Activated CD8-positive, alpha-beta memory T cell treated with anti-CD3 and anti-CD28 coated beads for 1 hour (primary cell): ENCODE measurements at places on chromosomes 7 and 10.

DNA sequence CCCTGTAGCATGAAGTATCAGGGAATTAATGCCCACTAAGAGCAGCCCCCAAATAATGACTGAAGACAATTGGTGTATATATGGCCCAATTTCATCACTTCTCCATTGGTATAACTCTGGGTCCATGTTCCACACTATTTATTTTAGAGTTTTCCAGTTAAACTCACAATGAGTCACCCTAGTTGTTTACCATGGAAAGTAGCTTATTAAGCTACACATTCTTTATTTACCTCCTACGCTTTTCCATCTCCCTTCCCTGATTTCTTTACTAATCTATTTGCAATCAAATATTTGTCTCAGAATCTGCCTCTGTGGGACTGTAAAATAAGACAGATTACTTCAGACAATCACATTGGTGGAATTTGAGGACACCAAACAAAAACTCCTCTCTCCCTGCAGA lies 655.6 kb downstream of the SORCS1 start:
- DNase-seq = no peak

DNA sequence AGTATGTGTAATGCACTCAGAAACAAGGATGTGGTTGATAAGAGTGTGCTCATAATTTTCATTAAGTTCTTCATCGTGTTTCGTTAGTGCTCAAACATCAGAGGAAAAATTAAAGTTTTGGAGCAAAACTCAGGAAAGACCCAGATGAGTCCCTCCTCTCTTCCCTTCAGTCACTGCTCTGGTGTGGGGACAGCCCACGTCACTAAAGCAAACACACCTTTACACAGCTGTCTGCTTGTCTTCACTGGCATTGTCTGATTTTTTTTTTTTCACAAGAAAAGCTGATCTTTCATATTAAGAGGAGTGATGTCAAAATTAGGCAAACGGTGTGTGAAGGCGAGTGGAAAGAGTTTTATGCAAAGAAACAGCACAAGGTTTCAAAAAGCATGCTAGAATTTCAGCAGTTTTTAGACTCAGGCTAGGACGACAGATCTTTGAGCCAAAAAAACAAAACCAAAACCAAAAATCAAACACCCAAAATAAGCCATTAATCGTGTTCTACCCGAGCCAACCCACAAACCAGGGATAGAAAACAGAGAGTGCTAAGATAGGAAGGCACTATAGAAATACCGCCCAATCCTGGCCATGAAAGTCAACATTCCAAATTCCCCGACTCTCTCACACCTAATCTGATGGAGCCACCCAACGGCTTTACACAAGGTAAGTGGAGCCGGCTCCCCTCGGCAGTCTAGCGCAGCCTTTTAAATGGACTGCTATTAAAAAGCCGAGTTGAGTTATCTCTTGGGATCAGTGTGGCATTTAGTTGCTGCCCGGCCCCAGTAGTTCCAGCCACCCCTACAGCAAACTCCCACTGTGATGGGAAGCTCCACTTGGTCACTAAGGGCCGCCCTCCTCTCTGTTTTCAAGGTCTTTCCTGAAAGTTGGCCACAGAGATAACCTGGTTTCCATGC lies 27.9 kb upstream of the GATA3 start:
- DNase-seq = no peak

DNA sequence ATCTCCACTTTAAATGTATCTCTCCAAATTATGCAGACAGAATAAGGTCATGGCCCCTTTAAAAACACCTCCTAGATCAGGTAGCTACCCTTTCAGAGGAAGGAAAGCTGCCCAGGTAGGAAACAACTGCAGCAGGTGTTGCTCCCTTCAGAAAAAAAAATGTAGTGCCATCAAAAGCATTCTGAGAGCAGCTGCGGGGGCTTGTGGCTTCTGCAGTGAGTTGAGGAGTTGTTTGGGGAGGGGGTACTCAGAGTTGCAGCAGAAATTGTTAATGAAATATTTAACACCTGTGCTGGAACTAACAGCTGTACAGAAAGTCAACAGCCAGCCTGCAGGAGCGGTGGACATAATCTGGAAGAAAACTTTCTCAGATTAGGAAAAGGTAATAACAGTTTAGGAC lies 24.0 kb downstream of the CDHR3 start:
- no peak for DNase-seq

GRCh38 chr10:71520042-71520441 lies 123.3 kb downstream of the CDH23 start:
- DNase-seq = no peak

DNA sequence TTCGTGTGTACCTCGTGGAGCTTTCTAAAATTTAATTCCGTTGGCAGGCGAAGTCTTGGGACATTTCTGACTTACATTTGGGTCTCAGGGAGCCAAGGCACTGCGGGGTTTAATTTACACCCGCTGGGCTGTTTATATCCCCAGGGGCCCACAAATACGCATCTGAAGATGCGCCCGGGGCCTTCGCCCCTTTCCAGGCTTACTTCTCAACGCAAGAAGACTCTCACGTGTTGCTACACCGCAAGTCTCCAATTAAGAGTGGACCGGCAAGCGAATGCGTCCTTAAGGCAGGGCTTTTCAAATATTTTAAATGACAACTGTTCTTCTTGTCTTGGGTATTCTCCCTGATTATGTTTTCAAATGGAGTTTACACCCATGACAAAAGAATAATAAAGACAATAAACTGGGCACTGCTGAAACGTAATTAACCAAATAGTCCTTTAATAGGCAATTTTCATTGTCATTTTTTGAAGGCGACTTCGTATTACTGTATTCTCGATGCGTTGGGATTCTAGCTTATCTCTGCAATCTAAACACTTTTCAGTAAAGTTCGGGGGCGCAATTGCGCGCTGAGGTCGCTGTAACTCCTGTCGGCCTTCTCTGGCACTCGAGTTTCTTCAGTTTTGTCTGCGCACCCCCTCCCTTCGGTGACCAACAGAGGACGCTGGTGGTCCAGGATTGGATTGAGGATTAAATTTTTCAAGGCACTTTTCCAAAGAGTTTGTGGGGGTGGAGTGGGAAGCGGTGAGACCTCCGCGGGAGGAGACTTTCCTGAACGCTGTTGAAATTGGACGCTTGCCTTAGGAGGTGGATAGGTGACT lies 837 bp upstream of the IGFBP3 start:
- DNase-seq = no peak
